GM18507 (cell line): ENCODE measurements at places on chromosomes 3 and 15.

DNA sequence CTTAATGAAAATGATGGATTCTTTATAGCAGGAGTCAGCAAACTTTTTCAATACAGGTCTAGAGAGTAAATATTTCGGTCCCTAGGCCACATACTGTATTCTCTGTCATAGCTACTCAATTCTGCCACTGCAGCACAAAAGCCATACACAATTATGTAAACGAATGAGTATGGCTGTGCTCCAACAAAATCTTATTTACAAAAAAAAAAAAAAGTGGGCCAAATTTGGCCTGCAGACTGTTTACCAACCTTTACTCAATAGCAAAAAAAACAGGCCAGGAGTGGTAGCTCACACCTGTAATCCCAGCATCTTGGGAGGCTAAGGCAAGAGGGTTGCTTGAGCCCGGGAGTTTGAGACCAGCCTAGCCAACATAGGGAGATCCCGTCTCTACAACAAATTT is 41.1 kb downstream of the TTBK2 start:
- no peak for DNase-seq

DNA sequence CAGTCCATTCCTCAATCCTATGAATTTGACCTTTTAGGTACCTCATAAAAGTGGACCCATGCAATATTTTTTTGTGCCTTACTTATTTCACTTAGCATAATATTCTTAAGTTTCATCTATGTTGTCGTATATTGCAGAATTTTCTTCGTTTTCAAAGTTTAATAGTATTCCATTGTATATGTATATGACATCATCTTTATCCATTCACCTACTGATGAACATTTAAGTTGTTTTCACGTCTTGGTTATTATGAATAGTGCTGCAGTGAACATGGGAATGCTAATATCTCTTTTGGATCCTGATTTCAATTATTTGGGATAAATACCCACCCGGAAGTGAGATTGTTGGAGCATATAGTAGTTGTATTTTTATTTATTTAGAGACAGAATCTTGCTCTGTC is 65.1 kb downstream of the AP4E1 start:
- no peak for DNase-seq

- DNase-seq: no peak
These were observed 50.3 kb upstream of the OSBPL11 start for GRCh38 chr3:125645616-125646015.

- no peak for DNase-seq
These were observed 36.9 kb upstream of the ARPP21 start for GRCh38 chr3:35602395-35602936.

GRCh38 chr3:10857235-10857634 is 41.2 kb downstream of the SLC6A11 start:
- no peak for DNase-seq

DNA sequence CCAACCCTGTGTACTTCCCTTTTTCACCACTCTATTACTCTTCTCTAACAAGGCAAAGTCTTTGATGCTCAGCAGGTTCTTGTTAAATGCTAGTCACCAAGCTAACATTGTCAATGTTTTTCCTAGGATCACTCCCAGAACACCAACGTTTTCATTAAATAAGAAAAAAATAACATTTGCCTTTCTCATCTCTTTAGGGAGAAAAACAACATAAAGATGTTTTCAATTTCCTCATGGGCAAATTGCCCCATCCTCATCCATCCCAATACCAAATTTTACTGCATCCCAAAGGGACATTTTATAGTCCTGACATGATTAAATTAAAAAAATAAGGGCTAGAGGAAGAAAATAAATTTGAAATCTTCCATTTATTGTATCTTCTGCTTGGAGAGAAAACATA is 106.5 kb downstream of the SUCNR1 start:
- no peak for DNase-seq

GRCh38 chr3:160106905-160107861 is 118.0 kb upstream of the C3orf80 start:
- no peak for DNase-seq
